ENCODE measurements at places on chromosomes 1 and 21. TPM values are rescaled to one million over a fixed set of nuclear protein-coding genes. Genes with fewer than 3 reads are reported as not detected.

Gene GBP3
- total RNA-seq, result not detected

Gene IGSF3
- total RNA-seq, result 30.5 TPM

Gene OR2L3
- total RNA-seq, result not detected

Gene VSIG8
- total RNA-seq, result not detected

DNA sequence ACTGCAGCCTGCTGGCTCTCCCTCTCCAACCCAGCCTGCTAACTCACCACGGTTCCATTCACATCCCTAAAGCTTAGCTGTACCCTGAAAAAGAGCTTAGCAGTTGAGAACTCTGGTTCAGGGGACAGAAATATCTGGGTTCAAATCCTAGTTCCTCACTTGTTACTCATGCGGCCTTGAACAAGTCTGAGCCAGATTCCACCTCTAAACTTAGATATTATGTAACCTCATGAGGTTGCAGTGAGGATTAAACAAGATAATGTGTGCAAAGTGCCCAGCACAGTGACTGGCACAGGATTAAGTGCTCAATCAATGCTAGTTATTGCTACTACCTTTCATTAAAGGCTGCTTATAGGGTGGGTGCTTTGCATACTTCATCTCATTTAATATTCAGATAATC is 41.3 kb upstream of the DHCR24 start:
- H3K4me1 ChIP-seq, result no peaks in the 10 kb centered on the region
- H3K27me3 ChIP-seq, result no peaks in the 10 kb centered on the region
- no peak for DNase-seq
- no peak overlapping the region for H3K27ac ChIP-seq
- no peaks in the 10 kb centered on the region for H3K36me3 ChIP-seq
- no peak overlapping the region for H3K4me3 ChIP-seq

DNA sequence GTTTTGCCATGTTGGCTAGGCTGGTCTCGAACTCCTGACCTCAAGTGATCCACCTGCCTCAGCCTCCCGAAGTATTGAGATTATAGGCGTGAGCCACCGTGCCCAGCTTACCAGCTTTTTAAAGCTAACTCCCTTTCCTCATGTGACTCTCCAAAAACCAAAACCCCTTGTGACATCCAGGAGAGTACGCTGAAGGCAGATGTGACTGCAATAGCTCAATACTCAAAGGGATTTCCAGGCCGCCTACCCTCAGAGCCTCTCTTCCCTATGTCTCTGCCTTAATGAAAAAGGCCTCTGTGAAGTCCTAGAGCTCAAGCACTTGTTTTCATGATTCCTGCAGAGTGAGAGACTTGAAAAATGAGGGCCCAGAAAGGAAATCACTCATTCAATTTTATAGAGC is 82.6 kb downstream of the TEX35 start:
- H3K36me3 ChIP-seq, result no peaks in the 10 kb centered on the region
- DNase-seq, result no peak
- no peaks in the 10 kb centered on the region for H3K27me3 ChIP-seq
- H3K4me1 ChIP-seq, result no peaks in the 10 kb centered on the region
- no peak overlapping the region for H3K27ac ChIP-seq

GRCh38 chr1:199302554-199302953 is 663.7 kb downstream of the PTPRC start:
- DNase-seq, result no peak
- H3K4me1 ChIP-seq, result no peaks in the 10 kb centered on the region
- no peak overlapping the region for H3K4me3 ChIP-seq
- H3K27ac ChIP-seq, result no peak overlapping the region
- no peaks in the 10 kb centered on the region for H3K36me3 ChIP-seq

- H3K36me3 ChIP-seq, result peaks cover 25% of the 10 kb centered on the region
- no peak overlapping the region for H3K27ac ChIP-seq
- H3K4me3 ChIP-seq, result no peak overlapping the region
- DNase-seq, result no peak
- no peaks in the 10 kb centered on the region for H3K27me3 ChIP-seq
Observed at GRCh38 chr1:43585557-43585956, 54.9 kb downstream of the PTPRF start.

GRCh38 chr21:35585878-35586277 is 474.4 kb downstream of the SETD4 start:
- H3K27ac ChIP-seq, result no peak overlapping the region
- DNase-seq, result no peak
- no peak overlapping the region for H3K4me3 ChIP-seq
- no peaks in the 10 kb centered on the region for H3K27me3 ChIP-seq
- no peaks in the 10 kb centered on the region for H3K36me3 ChIP-seq

DNA sequence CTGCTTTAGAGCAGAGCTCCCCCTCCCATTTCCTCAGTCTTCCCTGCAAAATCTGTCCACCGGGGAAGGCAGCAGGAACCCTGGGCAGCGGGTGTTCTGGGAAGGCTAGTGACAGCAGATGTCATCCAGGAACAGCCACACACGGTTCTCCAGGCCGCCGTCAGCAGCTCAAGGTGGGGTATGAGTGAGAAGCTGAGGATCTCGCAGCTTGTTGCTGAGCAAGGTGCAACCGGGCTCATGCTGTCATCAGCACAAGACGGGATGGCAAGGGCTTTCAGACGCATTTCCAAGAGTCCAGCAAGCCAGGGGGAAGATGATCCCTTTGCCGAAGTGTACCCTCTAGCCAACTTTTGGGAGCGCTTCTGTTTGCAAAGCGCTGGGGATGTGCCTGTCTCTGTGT is 23.0 kb upstream of the SPSB1 start:
- no peak for DNase-seq
- H3K27me3 ChIP-seq, result no peaks in the 10 kb centered on the region
- no peak overlapping the region for H3K27ac ChIP-seq
- H3K4me1 ChIP-seq, result no peaks in the 10 kb centered on the region

- H3K4me3 ChIP-seq, result no peak overlapping the region
- H3K36me3 ChIP-seq, result no peaks in the 10 kb centered on the region
- H3K27me3 ChIP-seq, result no peaks in the 10 kb centered on the region
- no peak for DNase-seq
- H3K4me1 ChIP-seq, result no peaks in the 10 kb centered on the region
Observed at GRCh38 chr1:45266151-45266801, 59.9 kb upstream of the ZSWIM5 start.

DNA sequence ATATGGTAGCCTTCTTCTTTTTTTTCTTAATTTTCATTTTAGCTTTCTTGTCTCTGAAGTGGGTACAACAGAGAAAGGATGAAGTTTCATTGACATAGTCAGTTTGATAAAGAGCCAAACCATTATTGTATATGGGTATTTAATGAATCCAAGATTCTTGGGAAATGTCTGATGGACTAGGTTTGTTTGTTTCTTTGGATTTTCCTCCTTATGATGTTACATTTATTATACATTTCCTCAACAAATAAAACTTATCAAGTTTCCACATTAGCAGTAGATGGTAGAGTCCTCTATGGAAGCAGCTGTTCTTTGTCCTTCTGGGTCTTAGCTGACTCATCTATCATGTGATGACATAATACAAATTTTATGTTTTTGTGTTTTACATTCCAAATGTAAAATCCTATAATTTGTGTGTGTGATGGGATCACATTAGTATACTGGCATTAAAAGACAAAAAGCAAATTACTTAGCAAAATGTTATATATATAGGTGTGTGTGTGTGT is 6.0 kb downstream of the COL24A1 start:
- peaks cover 30% of the 10 kb centered on the region for H3K27me3 ChIP-seq
- no peaks in the 10 kb centered on the region for H3K4me1 ChIP-seq
- no peak overlapping the region for H3K27ac ChIP-seq
- no peak for DNase-seq
- H3K4me3 ChIP-seq, result no peak overlapping the region
